CD4-positive, alpha-beta T cell treated with Interleukin-15 for 4 hours (primary cell): ENCODE measurements at places on chromosomes 7 and 10.

DNA sequence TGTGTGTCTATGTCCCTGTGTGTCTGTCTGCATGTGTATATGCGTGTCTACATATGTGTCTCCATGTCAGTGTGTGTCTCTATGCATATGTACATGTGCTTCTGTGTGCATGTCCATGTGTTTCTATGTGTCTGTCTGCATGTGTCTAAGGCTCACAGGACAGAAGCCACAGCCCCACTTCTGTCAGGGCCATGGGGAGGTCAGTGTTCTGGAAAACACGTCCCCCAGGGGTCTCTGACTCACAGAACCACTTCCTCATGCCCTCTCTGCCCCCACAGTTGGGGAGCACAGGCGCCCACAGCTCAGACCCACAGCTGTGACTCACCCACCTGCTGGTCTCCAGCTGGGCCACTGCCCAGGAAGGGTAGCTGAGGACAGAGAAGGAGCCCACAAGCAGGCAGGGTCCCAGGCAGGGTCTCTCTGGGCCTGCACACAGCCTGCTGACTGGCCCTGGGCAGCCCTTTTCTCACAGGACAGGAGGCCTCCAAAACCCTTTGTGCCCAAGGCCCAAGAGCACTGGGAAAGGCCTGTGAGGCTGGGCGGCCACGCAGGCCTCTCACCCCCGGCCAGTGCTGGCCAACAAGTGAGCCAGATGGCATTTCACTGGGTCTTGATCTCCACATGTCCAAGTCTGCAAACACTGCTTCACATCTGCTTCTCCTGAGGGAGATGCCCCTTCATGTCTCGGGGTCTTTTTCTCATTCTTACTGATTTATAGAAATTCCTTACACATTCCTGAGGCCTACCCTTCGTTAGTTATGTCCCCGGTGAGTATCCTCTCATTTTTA, 102.9 kb upstream of the FAM20C start:
- DNase-seq = no peak

DNA sequence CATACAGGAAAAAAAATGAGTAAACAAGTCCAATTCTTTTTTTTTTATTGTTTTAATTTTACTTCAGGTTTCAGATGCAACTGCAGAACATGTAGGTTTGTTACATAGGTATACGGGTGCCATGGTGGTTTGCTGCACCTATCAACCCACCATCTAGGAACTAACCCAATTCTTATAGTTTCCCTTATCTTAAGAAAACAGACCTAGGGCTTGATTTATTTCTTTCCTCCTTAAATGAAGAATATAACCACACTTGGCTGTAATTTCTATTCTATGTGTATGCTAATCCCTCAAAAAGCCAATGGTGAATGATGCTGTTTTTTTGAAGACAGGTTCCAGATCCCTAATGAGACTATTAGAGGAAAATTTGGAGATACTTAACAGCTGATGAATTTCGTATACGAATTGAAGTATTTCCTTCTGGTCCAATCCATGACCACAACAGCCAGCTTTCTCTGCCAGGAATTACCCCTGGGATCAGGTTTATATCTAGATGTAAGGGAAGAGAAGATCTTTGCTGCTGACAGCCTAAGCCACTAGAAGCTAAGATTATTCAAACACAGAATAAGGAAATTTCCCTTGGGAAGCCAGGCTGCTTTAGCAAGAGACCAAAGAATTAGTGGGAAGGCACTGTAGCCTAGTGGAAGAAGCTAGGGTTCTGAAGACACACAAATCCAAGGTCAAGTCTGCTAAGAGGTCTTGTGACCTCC, 115.8 kb downstream of the INHBA start:
- DNase-seq = no peak

DNA sequence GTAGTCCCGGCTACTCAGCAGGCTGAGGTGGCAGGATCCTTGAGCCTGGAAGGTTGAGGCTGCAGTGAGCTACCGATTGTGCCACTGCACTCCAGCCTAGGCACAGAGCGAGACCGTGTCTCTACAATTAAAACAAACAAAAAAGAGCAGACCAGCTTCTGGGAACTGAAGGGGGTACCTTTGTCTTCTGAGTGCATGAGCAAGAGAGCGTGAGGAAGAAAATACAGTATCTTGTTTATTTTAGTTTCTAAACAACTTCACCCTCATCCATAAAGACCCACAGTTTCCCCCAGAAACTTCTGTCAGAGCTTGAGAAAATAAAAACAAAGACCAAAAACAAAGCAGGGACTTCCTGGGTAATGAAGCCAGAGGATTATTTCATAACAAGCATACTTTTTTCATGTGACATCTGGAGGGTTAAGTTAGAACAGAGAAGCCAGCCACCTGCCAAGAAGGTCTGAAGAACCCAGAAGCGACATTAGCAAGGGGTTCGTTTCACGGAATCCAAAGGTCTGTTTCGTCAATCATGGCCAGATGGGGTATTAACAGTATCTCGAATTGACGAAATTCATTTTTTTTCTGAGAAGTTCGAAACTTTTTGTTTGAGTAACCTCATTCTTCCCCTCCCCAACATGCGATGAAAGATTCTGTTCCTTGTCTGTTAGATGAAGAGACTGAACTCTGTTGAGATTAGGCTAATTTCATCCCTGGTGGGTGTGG, 10.2 kb upstream of the IL2RA start:
- peak; percentile 63 for DNase-seq

DNA sequence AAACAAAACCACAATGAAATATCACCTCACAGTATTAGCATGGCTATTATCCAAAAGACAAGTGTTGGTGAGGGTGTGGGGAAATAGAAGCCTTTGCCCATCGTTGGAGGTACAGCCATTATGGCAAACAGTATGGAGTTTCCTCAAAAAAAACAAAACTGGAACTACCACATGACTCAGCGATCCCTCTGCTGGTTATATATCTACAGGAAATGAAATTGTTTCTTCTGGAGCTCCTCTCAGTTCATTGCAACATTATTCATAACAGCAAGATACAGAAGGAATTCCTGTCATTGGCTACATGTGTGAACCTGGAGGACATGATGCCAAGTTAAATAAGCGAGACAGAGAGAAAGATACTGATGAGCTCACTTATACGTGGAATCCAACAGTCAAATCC, 2.4 kb upstream of the UBE3C start:
- DNase-seq = no peak

DNA sequence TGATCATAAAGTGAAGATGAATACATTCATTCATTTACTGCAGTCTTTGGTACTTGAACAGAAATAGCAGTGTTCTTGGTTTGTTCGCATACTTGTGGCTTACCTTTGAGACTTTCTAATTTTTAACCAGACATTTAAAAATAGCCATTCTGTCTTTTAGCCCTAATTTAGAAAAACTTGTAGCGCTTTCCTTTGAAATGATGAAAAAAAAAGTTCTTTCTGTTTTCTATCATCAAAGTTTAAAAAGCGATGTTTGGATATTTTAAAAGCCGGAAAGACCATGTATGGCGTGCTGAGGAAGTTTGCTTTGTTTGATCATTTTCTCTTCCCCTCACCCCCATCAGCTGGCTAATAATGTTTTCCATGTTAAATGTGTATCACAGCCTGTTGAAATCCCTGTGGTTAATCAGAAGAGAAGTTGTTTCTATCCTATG, 116.3 kb downstream of the CUX1 start:
- no peak for DNase-seq

DNA sequence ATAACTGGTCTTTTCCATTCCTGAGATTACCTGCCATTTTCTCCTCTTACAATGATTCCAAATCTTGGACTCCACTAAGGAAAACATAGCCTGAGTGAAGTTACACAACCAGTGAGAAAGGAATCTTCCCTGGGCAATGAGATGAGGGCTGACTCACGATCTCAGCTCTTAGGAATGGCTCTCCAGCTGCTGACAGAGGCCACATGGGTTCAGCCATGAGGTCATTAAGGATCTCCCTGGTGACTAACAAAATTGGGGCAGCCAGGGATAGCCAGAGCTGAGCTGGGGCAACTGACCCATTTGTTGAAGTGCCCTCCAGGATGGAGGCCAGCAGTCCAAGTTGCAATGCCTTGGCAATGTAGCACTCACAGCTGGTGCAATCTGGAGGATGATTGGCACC, 78.7 kb upstream of the MKLN1 start:
- no peak for DNase-seq

DNA sequence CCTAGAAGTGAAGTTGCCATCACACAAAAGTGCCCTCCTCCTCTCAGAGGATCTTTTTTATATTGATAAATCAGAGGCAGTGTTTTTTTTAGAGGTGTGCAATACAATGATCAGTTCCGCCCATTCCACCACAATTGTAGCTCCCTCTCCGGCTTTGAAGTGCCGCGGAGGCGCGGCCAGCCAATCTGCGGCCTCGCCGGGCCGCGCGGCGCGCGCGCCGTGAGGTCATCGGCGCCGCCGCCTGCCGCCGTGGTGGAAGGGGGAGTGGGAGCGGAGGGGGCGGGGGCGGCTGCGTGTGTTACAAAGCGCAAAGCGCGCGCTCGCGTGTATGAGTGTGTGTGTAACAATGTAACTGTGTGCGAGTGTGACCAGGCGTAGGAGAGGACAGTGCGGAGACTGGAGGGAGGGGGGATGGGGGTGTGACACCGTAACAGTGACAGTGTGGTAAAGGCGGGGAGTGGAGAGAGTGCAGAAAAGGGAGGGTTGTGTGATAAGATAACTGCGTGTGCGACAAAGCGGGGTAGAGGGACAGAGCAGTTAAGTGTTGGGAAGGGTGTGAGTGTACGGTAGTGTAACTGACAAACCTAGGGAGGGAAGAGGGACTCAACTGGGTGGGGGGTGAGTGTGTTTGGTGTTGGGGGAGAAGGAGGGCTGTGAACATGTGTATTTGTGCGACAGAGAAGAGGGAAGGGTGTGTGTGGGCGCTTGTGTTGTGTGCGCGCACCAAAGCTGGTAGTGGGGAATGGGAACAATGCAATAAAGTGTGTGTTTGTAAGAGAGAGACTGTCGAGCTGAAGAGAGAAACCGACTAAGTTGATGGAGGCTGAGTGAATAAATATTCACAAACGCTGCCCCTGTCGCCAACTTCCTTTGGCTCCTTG, at the start of gene SP8:
Gene SP8, minus strand, starts transcription at position 108 of the 881 bp plus-strand sequence. Its CDS starts 88 bp downstream, at position 20.
- no peak for DNase-seq

GRCh38 chr7:104267701-104268368, 60.0 kb upstream of the ORC5 start:
- DNase-seq = no peak

GRCh38 chr7:158802535-158803366, 26.6 kb downstream of the ESYT2 start:
- DNase-seq = no peak

GRCh38 chr10:88949912-88950837, 2.4 kb downstream of the ACTA2 start:
- DNase-seq = no peak

DNA sequence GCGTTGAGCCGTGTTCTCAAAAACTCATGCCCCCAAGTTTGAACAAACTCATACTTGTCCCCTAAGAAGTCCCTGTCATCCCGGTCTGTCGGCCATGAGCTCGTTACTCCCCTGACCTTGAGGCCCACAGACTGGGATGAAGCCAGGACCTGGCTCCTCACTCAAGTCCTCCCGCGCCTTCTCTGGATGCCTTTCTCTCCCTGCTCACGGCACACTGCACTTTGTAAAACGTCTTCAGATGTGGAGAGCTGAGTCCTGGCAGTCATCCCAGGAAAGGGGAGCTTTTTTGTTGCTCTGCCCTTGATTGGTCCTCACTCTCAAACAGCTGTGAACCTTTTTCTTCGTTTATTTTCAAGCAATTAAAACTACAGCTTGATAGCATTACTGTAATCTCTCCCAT, 110.8 kb downstream of the JAZF1 start:
- DNase-seq = no peak

DNA sequence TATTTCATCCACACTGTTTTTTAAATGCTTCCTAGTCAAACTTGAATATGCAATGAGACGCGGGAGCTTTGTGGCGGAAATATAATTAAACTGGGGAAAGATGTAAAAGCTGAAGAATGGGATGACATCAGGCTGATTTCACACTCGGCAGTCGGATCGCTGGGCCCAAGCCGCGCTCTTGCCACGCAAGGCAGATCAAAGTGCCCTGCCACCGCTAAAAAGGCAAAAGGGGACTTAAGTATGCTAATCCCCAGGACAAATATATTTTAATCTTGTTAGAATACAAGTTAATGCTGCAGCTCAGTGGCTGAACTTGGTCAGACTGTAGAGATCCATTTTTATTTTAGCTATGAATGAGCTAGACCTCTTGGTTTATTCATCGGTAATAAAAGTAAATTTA, 13.8 kb downstream of the EN2 start:
- DNase-seq = no peak

GRCh38 chr10:69733791-69734261, 67.9 kb upstream of the COL13A1 start:
- DNase-seq = no peak
